ENCODE measurements at places on chromosomes 1 and 21. TPM values are rescaled to one million over a fixed set of nuclear protein-coding genes. Genes with fewer than 3 reads are reported as not detected.

The HDAC1 gene
- 85.5 TPM for total RNA-seq

GRCh38 chr1:94922761-94923331, 4.1 kb downstream of the CNN3 start:
- no peak for DNase-seq

The C1QB gene
- 19.0 TPM for total RNA-seq

DNA sequence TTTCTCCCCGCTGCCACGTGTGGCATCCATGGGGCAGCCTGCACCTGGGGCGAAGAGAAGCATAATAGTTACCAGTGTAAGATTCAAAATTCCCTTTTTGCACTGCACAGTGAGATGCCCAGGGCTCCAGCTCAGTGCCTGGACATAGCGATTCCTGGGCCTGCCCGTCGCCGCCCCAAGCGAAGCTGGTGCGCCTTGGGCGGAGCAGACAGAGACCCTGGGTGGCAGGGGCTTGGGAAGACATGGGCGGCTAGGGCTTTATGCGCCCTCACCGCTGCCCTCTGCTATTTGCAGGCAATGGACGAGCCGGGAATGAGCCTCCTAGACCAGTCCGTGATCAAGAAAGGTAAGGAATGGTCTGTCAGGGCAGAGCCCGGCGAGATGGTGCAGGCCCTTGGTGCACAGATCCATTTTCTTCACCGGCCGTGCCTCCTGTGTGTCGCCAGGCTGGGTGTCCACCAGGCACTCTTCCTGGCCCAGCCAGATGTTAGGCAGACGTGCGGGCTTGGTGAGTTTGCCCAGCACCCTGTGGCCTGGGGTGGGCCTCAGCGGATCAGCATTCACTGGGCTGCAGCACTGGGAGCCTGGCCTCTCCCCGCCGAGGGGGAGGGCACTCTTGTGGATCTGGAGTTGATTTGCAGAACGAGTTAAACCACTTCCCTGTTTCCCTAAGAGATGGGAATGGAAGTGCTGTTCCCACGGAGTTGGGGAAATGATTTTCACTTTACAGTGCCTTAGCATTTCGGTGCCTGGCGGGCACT, 1.7 kb downstream of the TFAP2E start:
- no peak for DNase-seq

DNA sequence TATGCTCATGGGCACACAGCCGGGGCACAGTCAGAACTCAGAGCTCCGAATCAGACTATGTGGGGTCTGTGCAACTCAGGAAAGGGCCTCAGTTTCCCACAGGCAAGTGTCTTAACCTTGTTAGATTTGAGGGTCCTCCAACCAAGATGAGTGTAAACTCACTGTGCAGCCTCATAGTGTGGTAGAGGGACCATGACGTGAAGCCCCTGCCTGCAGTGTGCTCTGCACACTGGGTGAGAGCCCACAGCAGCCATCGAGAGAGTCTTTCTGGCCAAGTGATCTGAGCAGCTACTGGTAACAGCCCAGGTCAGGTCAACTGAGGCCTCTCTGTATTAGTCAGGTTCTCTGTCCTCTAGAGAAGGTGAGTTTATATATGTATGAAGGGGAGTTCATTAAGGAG, 592 bp upstream of the LYPD8 start:
- no peak for DNase-seq

DNA sequence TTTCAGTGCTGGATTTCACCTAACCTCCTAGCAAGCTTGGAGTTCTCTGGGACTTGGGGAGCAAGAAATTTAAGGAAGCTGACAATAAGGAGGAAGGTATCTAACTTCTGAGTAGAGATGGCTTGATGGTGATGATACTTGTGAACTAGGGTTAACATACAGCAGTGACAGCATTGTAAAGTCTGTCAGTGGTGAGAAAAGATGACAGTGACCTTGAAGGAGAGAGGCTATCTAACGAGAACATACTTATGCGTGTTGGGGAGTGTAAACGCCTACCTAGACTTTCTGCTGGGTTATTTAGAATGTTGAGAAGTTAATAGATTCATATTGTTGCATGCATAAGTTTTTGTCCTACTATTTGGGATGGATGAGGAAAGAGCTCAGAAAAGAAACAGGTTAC, 16.3 kb downstream of the POU2F1 start:
- DNase-seq, result no peak

DNA sequence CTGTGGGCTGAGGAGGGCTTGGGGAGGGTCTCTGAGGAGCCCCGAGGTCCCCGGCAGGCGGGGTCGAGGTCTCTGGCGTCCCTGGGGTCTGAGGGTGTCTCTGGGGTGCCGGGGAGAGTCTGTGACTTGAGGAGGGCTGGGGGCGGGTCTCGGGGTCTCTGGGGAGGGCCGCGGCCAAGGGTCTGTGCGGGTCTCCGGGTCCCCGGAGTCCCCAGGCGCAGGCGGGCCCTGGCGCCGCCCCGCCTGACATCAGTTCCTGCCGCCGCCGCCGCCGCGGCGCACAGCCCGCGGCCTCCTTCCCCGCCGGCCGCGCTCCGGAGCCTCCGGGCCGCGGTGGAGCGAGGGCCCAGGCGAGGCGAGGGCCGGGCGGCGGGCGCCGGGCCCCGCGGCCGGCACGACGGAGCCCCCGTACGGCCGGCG, at the start of gene PLEKHM2:
Gene PLEKHM2, plus strand, starts transcription at position 279 of the 420 bp plus-strand sequence. CDS start 239 bp downstream, outside the sequence.
- DNase-seq, result no peak

The SMCP gene
- total RNA-seq, result not detected

- DNase-seq, result no peak
These were observed 71.4 kb upstream of the GCLM start for GRCh38 chr1:93980320-93981273.

The ID3 gene
- total RNA-seq, result 62.9 TPM

The FLG2 gene
- total RNA-seq, result 0.19 TPM

DNA sequence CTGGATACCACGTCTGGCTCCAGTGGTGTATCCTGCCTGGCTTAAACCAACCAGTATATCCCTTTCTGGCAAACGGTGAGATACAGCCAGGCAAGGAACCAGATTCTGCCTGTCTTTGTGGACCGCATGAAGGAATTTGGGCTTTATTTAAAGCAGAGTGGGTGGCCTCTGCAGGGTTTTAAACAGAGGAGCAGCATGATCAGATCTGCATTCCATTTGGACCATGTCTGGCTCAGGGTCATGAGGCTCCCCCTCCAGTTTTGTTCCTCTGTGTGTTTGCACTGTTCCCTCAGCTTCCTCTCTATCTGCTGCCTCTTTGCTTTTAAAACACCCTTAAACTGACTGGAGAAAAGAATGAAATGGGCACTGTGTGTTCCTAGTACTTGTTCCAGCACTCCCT, 195.0 kb downstream of the GIPC2 start:
- no peak for DNase-seq

The MTX1 gene
- 34.0 TPM for total RNA-seq

- no peak for DNase-seq
These were observed 6.3 kb upstream of the ERVH48-1 start for GRCh38 chr21:42931560-42932235.

The TBX19 gene
- 1.1 TPM for total RNA-seq

The ELF3 gene
- total RNA-seq, result 327 TPM

The MPZ gene
- total RNA-seq, result 1.3 TPM

The CRP gene
- total RNA-seq, result not detected

DNA sequence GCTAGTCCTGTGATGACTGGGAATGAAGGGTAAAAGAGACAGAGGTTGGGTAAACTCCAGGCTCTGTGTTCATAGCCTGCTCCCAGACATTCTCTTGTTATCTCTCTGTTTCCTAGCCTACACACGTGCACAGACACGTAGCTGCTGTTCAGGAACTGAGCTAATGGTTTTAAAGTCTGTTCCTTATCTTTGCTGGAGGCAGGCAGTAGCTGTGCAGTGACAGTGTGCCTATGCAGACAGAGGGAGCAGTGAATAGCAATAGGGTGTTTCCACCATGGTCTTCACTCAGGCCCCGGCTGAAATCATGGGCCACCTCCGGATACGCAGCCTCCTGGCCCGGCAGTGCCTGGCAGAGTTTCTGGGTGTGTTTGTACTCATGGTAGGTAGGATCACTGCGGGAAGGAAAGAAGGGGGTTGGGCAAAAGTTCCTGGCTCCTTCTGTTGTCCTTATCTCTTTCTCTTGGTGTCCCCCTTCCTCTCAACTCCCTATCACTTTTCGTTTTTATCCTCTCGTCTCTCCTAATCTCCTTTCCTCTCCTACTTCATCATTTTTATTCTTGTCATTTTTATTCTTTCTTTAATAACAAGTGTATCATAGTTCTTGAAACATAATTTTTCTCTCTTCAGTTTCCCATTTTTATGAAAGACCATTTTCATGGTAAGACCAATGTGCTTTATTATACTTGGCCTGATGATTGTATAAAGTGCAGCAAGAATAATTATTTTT, at the start of gene AQP10:
Gene AQP10, plus strand, starts transcription at position 212 of the 727 bp plus-strand sequence. Its CDS starts 63 bp downstream, at position 275.
- DNase-seq, result no peak

DNA sequence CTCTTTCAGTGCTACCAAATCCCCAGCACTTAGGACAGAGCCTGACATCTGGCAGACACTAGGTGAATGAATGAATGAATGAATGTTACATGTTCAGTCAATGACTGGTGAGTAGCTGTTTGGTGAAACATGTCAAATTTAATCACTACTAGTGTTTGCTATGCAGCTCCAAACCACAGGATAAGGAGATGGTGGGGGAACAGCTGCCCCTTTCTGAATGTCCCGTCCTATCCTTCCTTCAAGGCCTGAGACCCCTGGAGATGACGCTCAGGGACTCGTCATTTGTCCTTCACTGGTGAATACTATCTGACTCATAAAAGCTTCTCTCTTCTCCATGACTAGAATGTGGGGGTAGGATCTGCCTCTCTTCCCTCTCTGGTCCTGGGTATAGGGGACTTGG, 175.4 kb downstream of the HIVEP3 start:
- no peak for DNase-seq

The CFAP74 gene
- not detected for total RNA-seq

GRCh38 chr1:26862781-26863684, at the start of gene SFN:
TSS of gene SFN (plus strand) at chr1:26863149. CDS start at chr1:26863213, 64 bp downstream.
- DNase-seq, result no peak

GRCh38 chr21:39712976-39713375, 32.0 kb upstream of the IGSF5 start:
- no peak for DNase-seq

DNA sequence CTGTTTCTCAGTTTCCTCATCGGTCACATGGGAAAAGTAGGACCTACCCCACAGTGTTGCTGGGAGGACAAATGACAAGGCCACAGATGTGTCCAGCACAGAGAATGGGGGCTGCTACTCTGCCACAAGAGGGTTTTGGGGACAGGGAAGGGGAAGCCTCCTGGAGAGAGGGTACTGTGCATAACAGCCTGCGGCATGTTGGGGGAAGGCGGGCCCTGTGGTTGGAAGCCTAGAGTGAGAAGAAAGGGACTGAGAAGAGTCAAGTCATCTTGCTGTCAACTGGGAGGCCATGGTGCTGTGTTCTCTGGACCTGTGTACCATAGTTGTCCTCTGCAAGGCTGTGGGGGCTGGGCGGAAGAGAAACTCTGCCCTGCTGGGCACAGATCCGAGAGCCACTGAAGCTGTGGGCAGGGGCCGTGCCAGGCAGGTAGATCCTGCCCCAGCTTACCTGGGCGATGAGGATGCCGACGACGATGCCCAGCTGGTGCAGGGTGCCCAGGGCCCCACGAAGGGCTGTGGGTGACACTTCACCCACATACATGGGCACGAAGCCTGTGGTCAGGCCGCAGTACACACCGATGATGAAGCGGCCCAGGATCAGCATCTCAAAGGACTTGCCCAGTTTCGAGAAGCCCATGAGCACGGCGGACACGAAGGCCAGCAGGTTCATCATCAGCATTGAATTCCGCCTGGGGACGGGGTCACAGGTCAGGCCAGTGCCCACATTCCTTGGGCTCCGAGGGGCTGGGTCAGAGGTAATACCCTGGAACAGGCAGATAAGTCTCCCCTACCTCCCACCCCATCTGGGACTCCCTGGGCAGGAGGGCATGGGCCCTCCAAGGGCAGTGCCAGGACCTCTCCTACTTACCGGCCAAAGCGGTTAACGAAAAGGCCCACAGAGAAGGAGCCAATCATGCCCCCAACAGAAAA, 28.2 kb downstream of the SLC2A1 start:
- no peak for DNase-seq

- no peak for DNase-seq
These were observed 15.0 kb downstream of the SKI start for GRCh38 chr1:2242814-2243725.

- DNase-seq, result no peak
These were observed 12.5 kb downstream of the PODN start for GRCh38 chr1:53074313-53075154.

DNA sequence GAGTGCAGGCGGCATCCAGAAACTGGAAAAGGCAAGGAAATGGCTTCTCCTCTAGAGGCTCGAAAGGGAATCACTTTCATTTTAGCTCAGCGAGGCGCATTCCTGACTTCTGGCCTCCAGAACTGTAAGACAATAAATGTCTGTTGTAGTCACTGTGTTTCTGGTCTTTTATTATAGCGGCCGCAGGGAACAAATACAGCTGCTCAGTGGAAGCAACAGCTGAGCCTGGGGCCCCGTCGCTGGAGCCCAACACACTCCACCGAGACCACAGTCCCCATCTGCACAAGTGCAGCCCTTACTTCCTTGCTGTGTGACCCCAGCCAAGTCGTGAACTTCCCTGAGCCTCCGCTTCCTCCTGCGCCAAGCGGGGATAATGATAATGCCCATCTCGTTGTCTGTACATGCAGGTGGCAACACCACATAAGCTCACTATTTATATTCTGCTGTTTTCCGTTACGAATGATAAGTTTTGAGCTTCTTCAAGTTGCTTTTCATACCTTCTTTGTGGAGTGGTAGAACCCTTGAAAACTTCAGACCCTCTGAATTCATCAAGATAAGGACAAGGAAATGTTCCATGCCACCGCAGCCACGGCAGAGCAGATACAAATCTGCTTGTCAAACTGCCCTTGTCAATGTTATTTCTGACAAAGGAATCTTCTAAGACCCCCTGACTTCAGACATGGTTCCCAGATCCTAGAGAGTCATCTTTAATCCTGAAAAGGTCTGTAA, 3.2 kb upstream of the LAPTM5 start:
- no peak for DNase-seq

DNA sequence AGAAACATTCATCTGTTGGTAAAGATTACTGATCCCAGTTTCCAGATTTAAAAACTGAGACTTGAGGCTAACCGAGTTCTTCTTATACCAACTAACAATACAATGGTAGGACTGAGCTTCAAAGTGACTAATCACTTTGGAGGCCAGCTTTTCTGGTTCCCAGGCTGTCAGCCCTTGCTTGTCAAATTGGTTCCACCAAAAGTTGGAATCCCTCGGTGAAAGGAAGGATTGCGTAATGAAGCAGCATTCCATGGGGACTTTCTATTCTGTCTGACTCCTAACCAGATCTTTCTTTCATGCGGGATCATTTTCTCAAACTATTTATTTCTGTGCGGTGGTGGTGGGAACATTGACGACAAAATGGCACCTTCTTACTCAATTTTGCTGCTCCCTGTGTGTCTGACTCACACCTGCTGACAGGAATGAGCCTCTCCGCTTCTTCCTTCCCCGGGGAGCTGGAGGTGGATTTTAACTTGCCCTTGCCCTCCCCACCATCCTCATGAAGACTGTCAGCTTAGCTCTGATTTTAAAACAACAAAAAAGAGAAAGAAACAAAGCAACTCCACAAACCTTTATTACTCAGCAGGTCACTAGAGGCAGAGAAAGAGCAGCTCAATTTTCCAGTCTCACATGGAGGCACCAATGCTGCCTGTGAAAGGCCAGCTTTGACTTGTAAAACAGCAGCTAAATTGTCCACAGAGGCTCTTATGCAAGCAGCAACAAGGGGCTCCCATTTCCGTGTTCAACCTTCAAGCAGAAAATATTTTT, 32.9 kb upstream of the RASAL2 start:
- no peak for DNase-seq
